ENCODE measurements at places on chromosomes 2 and 18.

GRCh38 chr18:40120796-40121391 is 1834.1 kb upstream of the PIK3C3 start:
- no peak for DNase-seq

DNA sequence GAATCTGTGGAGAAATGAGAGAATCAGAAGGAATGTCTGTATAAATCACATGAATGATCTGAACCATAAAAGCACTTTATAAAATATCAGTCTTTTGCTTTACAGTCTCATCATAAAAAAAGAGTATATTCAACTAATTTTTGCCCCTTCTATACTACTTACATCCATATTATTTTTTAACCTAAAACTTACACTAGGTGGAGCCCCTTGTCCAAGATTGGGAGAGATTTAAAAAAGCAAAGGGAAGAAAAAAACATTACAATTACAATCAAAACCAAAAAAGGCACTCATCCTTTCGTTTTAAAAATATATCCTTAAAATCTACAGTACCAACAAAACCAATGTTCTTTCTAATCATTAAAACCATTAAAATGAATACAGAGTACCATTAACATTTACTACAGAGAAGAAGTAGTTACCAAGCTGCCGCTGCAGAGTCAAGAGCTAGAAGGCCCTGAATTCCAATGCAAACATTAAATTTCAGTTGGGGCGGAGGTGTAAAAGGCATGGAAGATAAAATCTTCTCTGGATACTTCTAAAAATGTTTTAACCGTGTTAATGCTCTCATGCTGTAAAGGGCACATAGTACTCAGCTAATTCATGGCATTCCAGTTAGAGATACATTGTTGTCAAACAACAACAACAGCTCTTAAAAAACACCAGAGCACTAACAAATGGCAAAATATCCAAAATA is 56.7 kb upstream of the EPB41L3 start:
- no peak for DNase-seq

- DNase-seq: no peak
Observed at GRCh38 chr2:218400167-218400929, 680 bp downstream of the CTDSP1 start.

GRCh38 chr2:31265234-31265633 is 31.3 kb downstream of the EHD3 start:
- DNase-seq: no peak

DNA sequence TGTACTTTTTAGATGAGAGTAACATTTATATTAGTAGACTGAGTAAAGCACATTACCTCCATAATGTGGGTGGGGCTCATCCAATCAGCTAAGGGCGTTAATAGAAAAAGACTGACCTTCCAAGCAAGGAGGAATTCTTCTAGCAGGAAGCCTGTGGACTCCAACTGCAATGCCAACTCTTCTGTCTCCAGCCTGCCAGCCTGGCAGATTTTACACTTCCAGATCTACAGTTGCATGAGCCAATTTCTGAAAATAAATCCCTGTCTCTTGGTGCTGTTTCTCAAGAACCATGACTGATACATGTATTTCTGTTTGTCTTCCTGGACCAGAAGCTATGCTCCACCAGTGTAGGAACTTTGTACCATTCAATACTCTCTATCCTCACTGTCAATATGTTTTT is 69.0 kb upstream of the LMAN1 start:
- no peak for DNase-seq

- DNase-seq: peak; percentile 73
Observed at GRCh38 chr2:232537079-232537478, 2.4 kb upstream of the CHRNG start.

DNA sequence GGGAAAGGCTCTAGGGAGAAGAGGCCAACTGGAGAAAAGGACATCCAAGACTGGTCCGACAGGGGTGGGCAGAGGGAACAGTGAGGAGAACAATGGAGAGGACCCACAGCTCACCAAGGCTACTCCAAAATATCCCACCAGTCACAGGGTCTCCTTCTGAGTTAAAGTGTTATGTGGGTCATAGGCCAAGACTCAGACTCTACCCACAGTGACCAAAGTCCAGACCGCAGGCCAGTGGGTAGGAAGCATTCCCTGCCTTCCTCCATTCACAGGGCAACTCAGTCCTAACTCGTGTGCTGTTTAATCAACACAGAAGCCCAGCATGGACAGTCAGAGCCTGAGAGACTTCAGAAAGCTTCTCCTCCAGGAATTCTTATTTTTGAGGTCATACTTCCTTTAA is 260.6 kb downstream of the SMAD2 start:
- no peak for DNase-seq

DNA sequence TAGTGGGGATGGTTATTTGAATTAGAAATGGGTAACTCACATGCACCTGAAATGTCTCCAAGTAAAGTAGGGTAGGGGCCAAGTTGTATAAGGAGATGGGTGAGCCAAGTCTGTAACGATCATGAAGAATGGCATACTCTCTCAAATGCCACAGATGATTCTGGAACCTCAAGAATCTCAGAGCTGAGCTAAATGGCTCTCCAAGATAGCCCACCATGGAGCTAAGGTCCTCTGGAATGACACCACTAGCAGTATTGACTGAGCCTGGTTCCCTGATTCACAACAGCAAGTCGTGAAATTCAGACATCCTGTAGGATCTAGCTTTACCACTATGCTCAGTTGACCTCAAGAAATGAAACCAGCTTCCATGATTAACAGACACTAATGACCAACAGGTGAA is 115.9 kb upstream of the EPAS1 start:
- no peak for DNase-seq
